ENCODE measurements at places on chromosomes 1 and 21. TPM values are rescaled to one million over a fixed set of nuclear protein-coding genes. Genes with fewer than 3 reads are reported as not detected.

- H3K27me3 ChIP-seq: no peaks in the 10 kb centered on the region
- H3K4me3 ChIP-seq: no peak overlapping the region
Observed at GRCh38 chr1:106113851-106114250, 942.6 kb upstream of the PRMT6 start.

GRCh38 chr1:233343262-233343661 lies 15.7 kb downstream of the MAP3K21 start:
- H3K4me3 ChIP-seq: no peak overlapping the region
- H3K27me3 ChIP-seq: no peaks in the 10 kb centered on the region
- no peaks in the 10 kb centered on the region for H3K36me3 ChIP-seq
- DNase-seq: no peak

GRCh38 chr1:170205301-170205700 lies 59.5 kb downstream of the NTMT2 start:
- no peaks in the 10 kb centered on the region for H3K36me3 ChIP-seq
- H3K4me3 ChIP-seq: no peak overlapping the region
- no peaks in the 10 kb centered on the region for H3K4me1 ChIP-seq
- no peaks in the 10 kb centered on the region for H3K27me3 ChIP-seq
- no peak for DNase-seq

The FOXD3 gene
- total RNA-seq: not detected

The TPTE gene
- total RNA-seq: not detected

DNA sequence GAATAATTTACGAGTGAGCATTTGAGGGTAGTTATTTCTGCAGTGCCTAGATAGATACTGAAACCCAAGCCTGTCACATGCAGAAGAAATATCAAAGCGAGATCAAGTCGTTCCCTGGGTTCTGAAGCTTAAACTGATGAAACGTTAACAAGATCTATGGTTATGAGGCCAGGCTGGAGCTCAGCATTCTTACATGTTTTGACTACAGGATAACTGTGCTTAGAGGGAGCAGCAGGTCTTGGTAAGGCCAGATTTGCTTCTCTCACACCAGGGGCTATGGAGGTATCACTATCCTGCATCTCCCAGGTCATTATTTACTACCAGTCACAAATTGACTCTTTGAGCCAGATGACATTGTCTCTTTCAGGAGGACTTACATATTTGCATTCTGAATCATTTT lies 1401.4 kb upstream of the PRMT6 start:
- no peaks in the 10 kb centered on the region for H3K27me3 ChIP-seq
- H3K4me1 ChIP-seq: no peaks in the 10 kb centered on the region
- H3K4me3 ChIP-seq: no peak overlapping the region
- no peaks in the 10 kb centered on the region for H3K36me3 ChIP-seq
- no peak overlapping the region for H3K27ac ChIP-seq
- DNase-seq: no peak

GRCh38 chr1:153733970-153734369 lies 6.1 kb downstream of the INTS3 start:
- no peaks in the 10 kb centered on the region for H3K27me3 ChIP-seq
- DNase-seq: no peak
- H3K36me3 ChIP-seq: peaks cover 4% of the 10 kb centered on the region

GRCh38 chr1:159473335-159473734 lies 33.8 kb downstream of the OR10J1 start:
- no peaks in the 10 kb centered on the region for H3K4me1 ChIP-seq
- no peak for DNase-seq
- H3K4me3 ChIP-seq: no peak overlapping the region
- H3K36me3 ChIP-seq: no peaks in the 10 kb centered on the region

The PRAMEF25 gene
- not detected for total RNA-seq

- H3K4me1 ChIP-seq: peaks cover 29% of the 10 kb centered on the region
- no peaks in the 10 kb centered on the region for H3K27me3 ChIP-seq
- H3K36me3 ChIP-seq: peaks cover 3% of the 10 kb centered on the region
- H3K4me3 ChIP-seq: peak overlapping the region; percentile 55
Observed at GRCh38 chr1:206909161-206909882, 12.1 kb downstream of the IL24 start.

DNA sequence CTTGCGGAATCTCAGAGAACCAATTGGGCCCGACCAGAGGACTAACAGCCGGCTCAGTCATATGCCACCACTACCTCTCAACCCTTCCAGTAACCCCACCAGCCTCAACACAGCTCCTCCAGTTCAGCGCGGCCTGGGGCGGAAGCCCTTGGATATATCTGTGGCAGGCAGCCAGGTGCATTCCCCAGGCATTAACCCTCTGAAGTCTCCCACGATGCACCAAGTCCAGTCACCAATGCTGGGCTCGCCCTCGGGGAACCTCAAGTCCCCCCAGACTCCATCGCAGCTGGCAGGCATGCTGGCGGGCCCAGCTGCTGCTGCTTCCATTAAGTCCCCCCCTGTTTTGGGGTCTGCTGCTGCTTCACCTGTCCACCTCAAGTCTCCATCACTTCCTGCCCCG lies 49.8 kb downstream of the ACP6 start:
- H3K27ac ChIP-seq: no peak overlapping the region
- H3K4me1 ChIP-seq: no peaks in the 10 kb centered on the region
- no peak for DNase-seq
- no peaks in the 10 kb centered on the region for H3K27me3 ChIP-seq
- H3K36me3 ChIP-seq: peaks cover 66% of the 10 kb centered on the region
- no peak overlapping the region for H3K4me3 ChIP-seq

- H3K27ac ChIP-seq: no peak overlapping the region
- no peaks in the 10 kb centered on the region for H3K27me3 ChIP-seq
- no peaks in the 10 kb centered on the region for H3K36me3 ChIP-seq
- H3K4me1 ChIP-seq: no peaks in the 10 kb centered on the region
- DNase-seq: no peak
Observed at GRCh38 chr1:118335331-118335732, 150.3 kb upstream of the SPAG17 start.

- H3K27me3 ChIP-seq: no peaks in the 10 kb centered on the region
- no peak overlapping the region for H3K27ac ChIP-seq
- DNase-seq: no peak
- H3K4me1 ChIP-seq: no peaks in the 10 kb centered on the region
Observed at GRCh38 chr1:6975331-6976043, 190.2 kb downstream of the CAMTA1 start.

GRCh38 chr1:5895446-5896406 lies 96.5 kb downstream of the NPHP4 start:
- no peak overlapping the region for H3K27ac ChIP-seq
- no peaks in the 10 kb centered on the region for H3K36me3 ChIP-seq
- DNase-seq: no peak
- no peaks in the 10 kb centered on the region for H3K4me1 ChIP-seq
- no peak overlapping the region for H3K4me3 ChIP-seq
- H3K27me3 ChIP-seq: no peaks in the 10 kb centered on the region

- no peak overlapping the region for H3K27ac ChIP-seq
- no peak overlapping the region for H3K4me3 ChIP-seq
- no peaks in the 10 kb centered on the region for H3K27me3 ChIP-seq
- DNase-seq: no peak
- no peaks in the 10 kb centered on the region for H3K4me1 ChIP-seq
Observed at GRCh38 chr1:186620566-186621350, 59.5 kb downstream of the PTGS2 start.

- no peaks in the 10 kb centered on the region for H3K27me3 ChIP-seq
- H3K4me3 ChIP-seq: no peak overlapping the region
- no peak overlapping the region for H3K27ac ChIP-seq
- no peaks in the 10 kb centered on the region for H3K4me1 ChIP-seq
Observed at GRCh38 chr1:91635763-91636162, 135.1 kb downstream of the CDC7 start.

- no peak for DNase-seq
- H3K27ac ChIP-seq: no peak overlapping the region
- H3K36me3 ChIP-seq: peaks cover 4% of the 10 kb centered on the region
- H3K4me1 ChIP-seq: no peaks in the 10 kb centered on the region
- H3K4me3 ChIP-seq: no peak overlapping the region
- H3K27me3 ChIP-seq: no peaks in the 10 kb centered on the region
Observed at GRCh38 chr1:227136210-227136820, 182.0 kb downstream of the CDC42BPA start.

DNA sequence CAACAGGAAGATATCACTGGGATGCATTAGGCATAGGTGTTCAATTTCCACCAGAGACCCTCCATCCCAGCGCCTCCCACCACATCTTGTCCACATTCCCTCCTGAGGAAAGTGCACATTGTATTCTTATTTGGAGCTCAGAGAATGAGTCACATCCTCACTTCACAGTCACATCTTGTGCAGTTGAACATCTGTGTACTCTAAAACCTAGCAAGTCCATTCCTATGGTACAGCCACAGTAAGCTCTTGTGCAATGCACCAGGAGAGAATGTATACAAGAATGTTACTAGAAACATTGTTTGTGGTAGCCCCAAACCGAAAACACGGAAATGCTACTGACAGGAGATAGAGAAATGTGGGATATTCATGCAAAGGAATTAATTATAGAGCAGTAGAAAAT lies 1.6 kb upstream of the KDF1 start:
- no peaks in the 10 kb centered on the region for H3K36me3 ChIP-seq
- DNase-seq: no peak
- H3K4me1 ChIP-seq: no peaks in the 10 kb centered on the region
- H3K4me3 ChIP-seq: no peak overlapping the region
- H3K27me3 ChIP-seq: peaks cover 32% of the 10 kb centered on the region

DNA sequence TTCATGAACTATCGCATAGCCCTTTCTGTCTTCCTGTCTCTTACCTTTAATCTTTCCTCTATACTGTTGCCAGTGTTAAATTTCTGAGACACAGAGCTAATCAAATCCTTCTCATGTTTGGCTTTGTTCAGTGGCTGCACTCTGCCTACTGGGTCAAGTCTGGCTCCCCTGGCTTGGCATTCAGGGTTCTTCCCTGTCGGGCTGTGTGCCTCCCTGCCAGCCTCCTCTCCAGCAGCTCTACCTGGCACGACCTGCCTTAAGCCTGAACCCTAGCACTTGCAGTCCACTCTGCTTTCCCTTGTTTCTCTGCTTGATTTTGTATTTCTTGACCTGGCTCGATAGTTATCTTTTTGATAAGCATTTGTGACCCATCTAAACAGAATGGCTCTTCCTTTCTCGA lies 26.2 kb upstream of the GPR88 start:
- no peak overlapping the region for H3K4me3 ChIP-seq
- DNase-seq: no peak
- H3K27me3 ChIP-seq: no peaks in the 10 kb centered on the region

GRCh38 chr1:201351617-201352016 lies 25.9 kb downstream of the TNNT2 start:
- H3K4me3 ChIP-seq: no peak overlapping the region
- no peaks in the 10 kb centered on the region for H3K4me1 ChIP-seq
- no peak for DNase-seq

DNA sequence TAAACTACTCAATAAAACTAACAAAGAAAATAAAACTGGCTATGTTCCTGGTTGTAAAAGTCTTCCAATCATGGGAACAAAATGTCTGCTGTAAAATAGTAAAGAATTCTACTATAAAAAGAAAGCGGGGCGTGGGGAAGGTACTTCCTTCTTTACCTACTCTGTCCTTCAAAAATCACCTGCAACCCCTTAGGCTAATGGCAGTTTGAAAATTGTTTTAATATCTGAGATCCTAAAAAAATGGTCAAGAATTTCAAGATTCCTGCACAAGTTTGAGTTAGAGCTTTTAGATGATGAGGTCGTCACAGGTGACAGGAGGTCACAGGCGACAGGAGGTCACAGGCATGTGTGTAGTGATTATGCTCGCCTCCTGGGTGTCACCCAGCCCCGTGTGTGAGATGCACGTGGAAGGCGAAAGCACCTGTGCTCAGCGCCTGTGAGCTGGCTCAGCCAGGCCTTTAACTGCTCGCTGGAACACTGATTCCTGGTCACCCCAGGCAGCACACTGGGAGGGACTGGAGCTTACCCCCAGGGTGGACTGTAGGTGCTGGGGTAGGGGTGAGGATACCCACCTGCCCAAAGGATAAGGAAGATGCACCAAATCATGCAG lies 18.6 kb upstream of the TMPRSS2 start:
- peaks cover 3% of the 10 kb centered on the region for H3K4me1 ChIP-seq
- DNase-seq: no peak
- H3K27me3 ChIP-seq: no peaks in the 10 kb centered on the region
- no peaks in the 10 kb centered on the region for H3K36me3 ChIP-seq
- H3K4me3 ChIP-seq: no peak overlapping the region
- no peak overlapping the region for H3K27ac ChIP-seq

DNA sequence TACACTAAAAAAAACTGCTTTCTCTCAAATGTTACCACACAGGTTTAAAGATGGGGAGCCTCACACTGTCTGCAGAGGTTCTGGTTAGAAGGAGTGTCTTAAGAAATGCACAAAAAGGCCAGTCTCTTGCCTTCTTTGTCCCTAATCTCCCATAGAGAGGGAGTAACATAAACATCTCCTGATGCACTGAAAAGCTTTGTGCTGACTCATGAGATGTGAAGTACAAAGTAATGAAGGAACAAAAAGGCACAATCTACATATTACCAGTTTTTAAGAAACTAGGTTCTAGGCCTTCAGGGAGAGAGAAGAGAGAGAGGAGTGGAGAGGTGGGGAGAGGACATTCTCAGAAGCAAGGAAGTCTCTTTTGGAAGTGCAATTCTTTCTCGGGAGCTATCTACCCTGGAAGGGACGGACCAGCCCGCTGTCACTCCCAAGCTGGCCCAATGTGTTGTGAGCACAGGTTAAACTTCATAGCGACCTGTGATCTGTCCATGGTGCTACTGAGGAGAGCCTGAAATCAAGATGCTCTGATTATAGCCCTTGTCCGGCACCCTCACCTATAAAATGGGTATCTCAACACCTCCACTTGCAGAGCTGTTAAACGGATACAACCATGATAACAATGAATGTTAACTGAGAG lies 458.1 kb downstream of the DISC1 start:
- no peak overlapping the region for H3K27ac ChIP-seq
- no peaks in the 10 kb centered on the region for H3K36me3 ChIP-seq
- DNase-seq: no peak
- no peak overlapping the region for H3K4me3 ChIP-seq
- no peaks in the 10 kb centered on the region for H3K27me3 ChIP-seq
- H3K4me1 ChIP-seq: no peaks in the 10 kb centered on the region

The MATN1 gene
- not detected for total RNA-seq

- no peaks in the 10 kb centered on the region for H3K27me3 ChIP-seq
- H3K4me3 ChIP-seq: no peak overlapping the region
- H3K27ac ChIP-seq: no peak overlapping the region
- DNase-seq: no peak
- H3K4me1 ChIP-seq: no peaks in the 10 kb centered on the region
Observed at GRCh38 chr1:74641876-74642275, 31.7 kb downstream of the ERICH3 start.

Measured in upper lobe of right lung (tissue), 1 donor.